ENCODE measurements at places on chromosomes 3 and 15.
A peak's percentile ranks its signal among the peaks of the same experiment; 100 is the strongest.

DNA sequence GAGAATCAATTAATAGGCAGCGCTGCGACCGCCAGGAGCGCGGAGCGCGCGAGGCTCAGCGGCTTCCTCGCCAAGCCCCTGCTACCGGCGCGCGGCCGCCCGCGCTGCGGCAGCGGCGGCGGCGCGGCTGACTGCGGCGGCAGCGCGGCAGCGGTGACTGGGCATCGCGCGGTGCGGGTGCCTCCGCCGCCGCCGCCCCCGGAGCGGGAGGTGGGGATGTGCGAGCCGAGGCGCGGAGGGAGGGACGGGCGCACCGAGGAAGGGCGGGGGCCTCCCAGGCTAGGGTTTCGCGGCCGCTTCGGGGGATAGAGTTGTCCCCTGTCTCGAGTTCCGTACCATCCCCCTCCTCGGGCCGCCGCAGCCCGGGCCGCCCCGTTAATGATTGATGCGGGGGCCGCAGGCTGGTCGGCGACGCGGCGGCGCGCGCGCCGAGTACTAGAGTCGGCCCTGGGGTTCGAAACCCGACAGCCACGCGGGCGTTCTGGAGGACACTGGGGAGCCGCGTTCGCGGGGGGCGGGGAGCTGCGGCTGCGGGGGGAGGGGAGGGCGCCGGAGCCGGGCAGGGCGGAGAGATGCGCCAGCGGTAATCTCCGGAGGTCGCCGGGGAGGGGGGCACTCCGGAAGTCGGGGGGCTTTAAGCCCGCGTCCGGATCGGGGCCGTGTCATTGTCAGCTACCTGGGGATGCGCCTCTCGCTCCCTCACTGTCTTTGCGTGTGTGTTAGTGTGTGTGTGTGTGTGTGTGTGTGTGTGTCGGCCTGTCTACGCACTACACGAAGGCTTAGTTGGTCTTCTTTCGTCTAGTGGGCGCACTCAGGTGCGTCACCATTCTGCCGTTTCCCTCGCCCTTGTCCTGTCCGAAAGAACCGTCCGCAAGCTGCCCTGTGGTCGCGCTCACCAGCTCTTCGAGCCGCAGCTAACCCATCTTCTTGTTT lies at the start of gene PAQR9:
PAQR9 (minus strand) TSS at position 159 of the 933 bp plus-strand sequence. CDS start 338 bp downstream, outside the sequence.
- no peak for DNase-seq

- no peak for DNase-seq
Observed at GRCh38 chr3:140388202-140388922, 289.5 kb upstream of the TRIM42 start.

GRCh38 chr3:14357463-14357862 lies 44.9 kb upstream of the SLC6A6 start:
- DNase-seq = no peak

GRCh38 chr3:141049681-141050080 lies 1.5 kb upstream of the SPSB4 start:
- no peak for DNase-seq

DNA sequence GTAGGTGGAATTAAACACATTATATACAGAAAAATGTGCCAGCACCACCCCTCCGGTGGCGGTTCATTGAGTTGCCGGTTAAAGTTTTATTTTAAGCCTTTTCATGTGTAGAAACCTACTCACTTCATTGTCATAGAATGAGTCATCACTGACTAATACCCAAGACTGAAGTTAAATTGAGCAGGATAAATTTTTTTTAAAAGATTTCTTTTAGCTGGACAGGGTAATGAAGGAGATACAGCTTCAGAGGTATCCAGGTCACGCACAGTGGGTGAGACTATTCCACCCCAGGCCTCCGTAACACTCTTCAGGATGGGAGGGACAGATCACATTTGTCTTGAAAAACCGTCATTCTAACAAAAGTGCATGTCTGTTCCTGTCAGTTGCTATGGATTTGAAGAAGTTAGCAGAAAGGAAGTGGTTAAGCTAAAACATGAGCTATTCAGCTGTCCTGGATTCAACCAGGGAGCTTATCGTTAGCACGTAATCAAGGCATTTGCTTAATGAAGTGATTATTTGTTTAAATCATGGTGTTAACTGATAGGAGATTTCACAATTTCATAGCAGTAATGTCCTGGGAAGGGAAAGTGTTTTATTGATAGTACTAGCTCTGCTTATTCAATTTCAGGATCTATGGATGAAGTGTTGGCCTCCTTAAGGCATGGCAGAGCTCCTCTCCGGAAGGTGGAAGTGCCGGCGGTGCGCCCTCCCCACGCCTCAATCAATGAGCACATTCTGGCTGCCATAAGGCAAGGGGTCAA lies 23.4 kb downstream of the WHAMM start:
- DNase-seq = peak; percentile 60

- DNase-seq = no peak
Observed at GRCh38 chr15:84840741-84841429, 23.7 kb downstream of the ALPK3 start.

DNA sequence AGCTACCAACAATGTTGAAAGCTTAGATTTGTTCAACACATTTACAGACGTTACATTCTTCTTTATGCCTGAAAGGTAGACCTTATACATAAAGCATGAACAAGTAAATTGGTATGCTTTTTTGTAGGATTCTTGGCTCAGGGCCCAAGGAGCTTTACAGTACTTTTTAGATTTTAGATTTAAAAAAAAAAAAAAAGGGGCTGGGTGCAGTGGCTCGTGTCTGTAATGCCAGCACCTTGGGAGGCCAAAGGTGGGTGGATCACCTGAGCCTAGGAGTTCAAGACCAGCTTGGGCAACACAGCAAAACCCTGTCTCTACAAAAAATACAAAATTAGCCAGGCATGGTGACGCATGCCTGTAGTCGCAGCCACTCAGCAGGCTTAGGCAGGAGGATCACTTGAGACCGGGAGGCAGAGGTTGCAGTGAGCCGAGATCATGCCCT lies 39.7 kb downstream of the MEF2A start:
- DNase-seq = no peak

- no peak for DNase-seq
Observed at GRCh38 chr3:172938788-172939187, 188.3 kb downstream of the ECT2 start.

DNA sequence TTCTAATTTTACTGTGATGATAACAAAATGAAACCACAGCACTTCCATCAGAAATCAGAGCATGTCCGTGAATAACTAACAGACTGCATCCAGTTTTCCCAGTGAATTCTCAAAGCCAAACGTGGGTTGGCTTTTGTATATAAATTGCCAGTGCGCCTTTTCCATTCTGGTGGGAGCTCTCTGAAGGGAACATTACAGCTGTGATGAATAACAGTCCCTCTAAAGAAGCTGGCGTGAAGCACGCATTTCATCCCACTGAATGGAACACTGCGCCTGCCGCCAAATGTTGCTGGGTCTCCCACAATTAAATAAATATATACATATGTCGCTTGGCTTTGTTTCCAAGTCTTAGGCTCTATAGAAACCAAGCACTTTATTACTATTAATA lies 113.0 kb upstream of the PFN2 start:
- no peak for DNase-seq

DNA sequence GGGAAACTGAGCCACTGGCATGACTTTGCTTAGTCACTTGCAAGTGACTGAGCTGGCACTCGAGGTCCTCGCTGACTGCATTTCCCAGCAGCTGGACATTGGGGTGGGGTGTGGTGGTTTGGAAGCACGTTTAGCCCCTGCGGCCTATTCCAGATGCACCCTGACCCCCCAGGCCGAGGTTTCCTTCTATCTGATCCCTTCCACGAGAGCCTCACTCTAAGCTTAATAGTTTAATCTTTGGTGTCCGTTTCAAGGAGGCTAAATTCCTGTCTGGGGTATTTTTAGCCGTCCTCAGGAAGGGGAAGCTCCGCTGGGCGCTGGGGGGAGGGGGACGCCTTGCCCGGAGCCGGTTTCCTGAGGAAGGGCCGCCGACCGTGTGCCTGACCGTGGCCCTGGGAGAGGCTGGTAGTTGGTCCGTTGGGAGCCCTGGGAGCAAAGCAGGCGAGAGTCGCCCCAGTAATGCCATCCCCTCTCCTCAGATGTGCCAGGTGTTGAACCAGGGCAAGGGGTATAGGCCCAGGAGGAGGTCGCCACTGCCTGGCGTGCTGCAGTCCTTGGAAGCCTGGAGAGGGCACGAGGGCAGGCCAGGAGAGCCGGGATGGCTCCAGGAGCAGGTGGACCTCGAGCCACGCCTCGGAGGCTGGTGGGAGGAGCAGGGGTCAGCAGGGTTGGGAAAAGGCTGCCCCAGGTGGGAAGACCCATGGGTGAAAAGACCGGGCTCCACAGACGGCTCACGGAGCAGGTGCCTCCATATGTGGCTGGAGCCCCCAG lies 37.2 kb downstream of the IDH2 start:
- no peak for DNase-seq

GRCh38 chr3:139561959-139562676 lies 22.6 kb upstream of the RBP1 start:
- no peak for DNase-seq

GRCh38 chr3:141840737-141841544 lies 35.5 kb upstream of the ATP1B3 start:
- no peak for DNase-seq

- DNase-seq = peak; percentile 33
Observed at GRCh38 chr3:47976135-47976732, 40.0 kb downstream of the MAP4 start.

GRCh38 chr15:67747921-67748320 lies 77.4 kb upstream of the SKOR1 start:
- DNase-seq = no peak

DNA sequence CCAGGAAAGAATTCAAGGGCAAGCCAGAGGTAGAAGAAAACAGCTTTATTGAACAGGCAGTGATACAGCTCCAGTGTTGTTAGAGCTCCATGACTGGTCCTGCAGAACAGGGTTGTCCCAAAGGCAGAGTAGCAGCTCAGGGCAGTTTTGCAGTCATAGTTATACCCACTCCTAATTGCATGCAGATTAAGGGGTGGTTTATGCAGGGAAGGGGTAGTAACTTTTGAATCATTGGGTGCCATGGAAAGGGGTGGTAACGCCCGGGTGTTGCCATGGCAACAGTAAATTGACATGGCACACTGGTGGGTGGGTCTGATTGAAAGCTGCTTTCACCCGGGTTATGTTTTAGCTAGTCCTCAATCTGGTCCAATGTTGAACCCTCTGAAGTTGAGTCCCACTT lies 9.7 kb upstream of the RAB6B start:
- no peak for DNase-seq
